Astrocyte (in vitro differentiated cells and primary cell): ENCODE measurements at places on chromosomes 6 and 20. TPM values are rescaled to one million over a fixed set of nuclear protein-coding genes. Genes with fewer than 3 reads are reported as not detected.

DNA sequence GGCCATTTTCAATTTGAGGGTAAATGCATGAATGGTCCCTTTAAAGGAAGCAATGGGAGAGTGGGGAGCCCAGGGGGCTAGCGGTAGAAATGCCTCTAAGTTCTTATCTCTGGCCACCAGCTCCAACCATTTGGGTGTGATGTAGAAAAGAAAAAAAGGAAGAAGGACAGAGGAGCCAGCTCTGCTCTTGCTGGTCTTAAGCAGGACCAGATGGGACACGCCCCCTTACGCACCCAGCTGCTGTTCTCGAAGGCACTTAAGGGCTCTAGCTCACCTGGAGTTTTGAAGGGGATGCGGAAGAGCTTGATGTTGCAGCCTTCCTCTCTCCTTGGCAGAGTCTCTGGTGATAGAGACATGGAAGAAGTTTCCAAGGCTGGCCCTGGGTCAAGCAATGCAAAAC, 59.5 kb upstream of the RNF144B start:
- DNase-seq: no peak
- H3K27me3 ChIP-seq: no peaks in the 10 kb centered on the region
- H3K27ac ChIP-seq: no peak overlapping the region

GRCh38 chr6:22024973-22025467, 271.8 kb downstream of the PRL start:
- DNase-seq: no peak
- peak overlapping the region; percentile 2 for H3K4me3 ChIP-seq
- peak overlapping the region; percentile 76 for H3K27ac ChIP-seq

Gene ELOVL5
- 48.3 and 52.8 TPM in 2 replicates for total RNA-seq

DNA sequence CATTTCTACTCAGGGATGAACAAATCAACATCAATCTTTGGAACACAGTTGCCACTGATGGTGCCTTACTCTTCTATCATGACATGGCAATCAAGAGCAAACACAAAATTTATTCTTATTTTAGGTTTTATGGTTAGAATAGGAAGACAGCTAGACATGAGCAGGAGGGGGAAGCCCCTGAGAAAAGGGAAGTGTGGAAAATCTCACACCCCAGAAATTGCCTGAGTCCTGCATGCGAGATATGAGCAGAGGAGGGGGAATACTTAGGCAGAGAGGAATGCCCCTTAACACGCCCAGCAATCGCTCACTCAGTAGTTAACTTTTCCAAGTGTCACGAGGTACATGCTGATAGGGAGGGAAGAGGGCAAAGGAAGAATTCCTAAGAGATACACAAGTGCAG, 79.3 kb downstream of the PLG start:
- no peak overlapping the region for H3K4me3 ChIP-seq
- H3K36me3 ChIP-seq: no peaks in the 10 kb centered on the region
- no peak overlapping the region for H3K27ac ChIP-seq
- DNase-seq: no peak

DNA sequence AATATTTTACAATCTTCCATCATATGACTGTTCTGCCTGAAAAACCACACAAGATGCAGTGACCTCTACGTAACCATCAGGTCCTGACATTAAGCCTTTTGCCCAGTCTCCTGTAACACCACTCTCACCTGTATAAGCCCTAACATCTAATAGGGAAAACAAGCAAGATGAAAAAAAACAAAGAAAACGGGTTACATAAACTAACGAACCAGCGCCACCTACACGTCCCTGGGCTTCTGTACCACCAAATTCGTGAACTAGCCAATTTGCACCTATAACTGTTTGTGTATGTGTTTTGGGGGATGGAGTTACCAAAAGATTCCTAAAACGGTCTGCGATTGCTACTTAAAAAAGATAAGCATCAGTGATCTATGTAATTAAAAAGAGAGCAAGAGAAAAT, 70.2 kb downstream of the BLOC1S5 start:
- H3K4me1 ChIP-seq: peaks cover 19% of the 10 kb centered on the region
- H3K27ac ChIP-seq: no peak overlapping the region
- H3K36me3 ChIP-seq: no peaks in the 10 kb centered on the region
- H3K27me3 ChIP-seq: no peaks in the 10 kb centered on the region

DNA sequence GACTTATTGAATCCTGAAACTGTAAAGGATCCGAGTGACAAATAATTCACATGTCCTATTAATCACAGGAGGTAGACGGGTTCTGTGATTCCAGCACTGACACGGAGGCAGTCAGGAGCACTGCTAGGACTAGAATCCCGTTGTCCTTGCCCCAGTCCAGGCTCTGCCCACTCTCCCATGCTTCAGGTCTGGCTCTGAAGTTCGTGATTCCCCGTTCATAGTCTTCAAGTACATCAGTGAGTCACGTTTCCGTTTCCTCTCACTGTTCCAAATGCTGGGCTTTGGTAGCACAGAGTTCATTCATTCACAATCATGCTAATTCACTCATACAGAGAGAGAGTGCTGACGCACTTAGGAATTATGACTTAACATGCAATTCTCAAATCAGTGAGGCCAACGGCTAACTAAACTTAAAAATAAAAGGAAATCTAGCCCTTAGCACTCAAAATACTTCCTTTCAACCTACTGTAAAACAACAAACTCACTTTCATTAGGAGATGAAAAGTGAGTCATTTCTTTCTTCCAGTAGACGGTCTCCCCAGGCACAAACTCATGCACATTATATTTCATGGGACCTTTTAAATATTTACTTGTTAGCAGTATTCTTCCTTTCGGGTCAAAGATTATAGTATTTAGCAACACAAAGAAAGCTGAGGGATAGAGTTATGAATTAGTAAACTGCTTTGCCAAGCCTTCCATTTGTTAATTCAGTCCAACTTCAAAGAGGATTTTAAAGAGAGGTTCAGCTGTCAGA, 94.0 kb upstream of the NHSL1 start:
- peak; percentile 98 for DNase-seq
- H3K4me3 ChIP-seq: peak overlapping the region; percentile 44
- H3K4me1 ChIP-seq: peaks cover 31% of the 10 kb centered on the region
- H3K27me3 ChIP-seq: no peaks in the 10 kb centered on the region
- no peaks in the 10 kb centered on the region for H3K36me3 ChIP-seq

Gene CASS4
- total RNA-seq: 2.3 and 2.5 TPM in 2 replicates

Gene FOXQ1
- 0.24 and 0.39 TPM in 2 replicates for total RNA-seq

DNA sequence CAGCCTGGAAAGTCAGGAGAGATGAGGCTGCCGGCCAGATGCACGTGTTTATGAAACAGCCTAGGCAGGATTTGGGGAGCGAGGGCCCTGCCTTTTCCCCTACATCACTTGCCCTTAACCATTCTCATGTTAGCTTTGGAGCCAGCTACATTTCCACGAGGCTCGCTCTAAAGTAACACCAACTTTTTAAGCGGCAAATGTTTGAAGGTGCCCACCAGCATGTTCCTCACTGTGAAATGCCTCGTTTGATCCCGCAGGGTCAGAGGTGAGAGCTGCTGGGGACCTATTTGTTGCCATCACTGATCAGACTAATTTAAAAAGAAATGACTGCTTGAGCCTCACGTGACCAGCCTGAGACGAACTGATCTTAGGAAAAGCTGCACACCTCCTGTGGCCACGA, 51.6 kb upstream of the DACT2 start:
- H3K36me3 ChIP-seq: no peaks in the 10 kb centered on the region
- DNase-seq: no peak
- H3K4me3 ChIP-seq: no peak overlapping the region
- H3K4me1 ChIP-seq: no peaks in the 10 kb centered on the region

GRCh38 chr6:158633127-158633526, 11.4 kb downstream of the DYNLT1 start:
- no peaks in the 10 kb centered on the region for H3K27me3 ChIP-seq
- H3K36me3 ChIP-seq: peaks cover 39% of the 10 kb centered on the region
- H3K27ac ChIP-seq: no peak overlapping the region
- no peak overlapping the region for H3K4me3 ChIP-seq
- DNase-seq: no peak

DNA sequence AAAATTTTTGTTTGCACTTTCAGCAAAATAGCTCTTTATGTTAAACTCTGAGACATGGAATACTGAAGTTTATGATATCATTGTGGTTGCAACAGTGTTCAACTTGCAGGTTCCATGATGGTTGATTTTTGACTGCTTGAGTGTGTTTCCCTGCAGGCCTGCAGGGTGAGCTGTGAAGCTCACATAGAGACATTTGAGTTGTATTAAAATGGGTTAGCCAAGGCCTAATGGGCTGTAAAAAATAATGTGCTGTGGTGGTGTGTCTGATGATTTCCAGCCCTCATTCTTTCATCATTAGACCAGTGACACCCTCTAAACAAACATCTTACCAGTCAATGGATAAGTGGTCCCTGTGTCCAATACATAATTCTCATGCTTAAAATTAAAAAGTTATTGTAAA, 321.4 kb downstream of the FARS2 start:
- no peaks in the 10 kb centered on the region for H3K36me3 ChIP-seq
- no peak for DNase-seq
- H3K27ac ChIP-seq: no peak overlapping the region
- H3K27me3 ChIP-seq: no peaks in the 10 kb centered on the region
- H3K4me1 ChIP-seq: peaks cover 11% of the 10 kb centered on the region

DNA sequence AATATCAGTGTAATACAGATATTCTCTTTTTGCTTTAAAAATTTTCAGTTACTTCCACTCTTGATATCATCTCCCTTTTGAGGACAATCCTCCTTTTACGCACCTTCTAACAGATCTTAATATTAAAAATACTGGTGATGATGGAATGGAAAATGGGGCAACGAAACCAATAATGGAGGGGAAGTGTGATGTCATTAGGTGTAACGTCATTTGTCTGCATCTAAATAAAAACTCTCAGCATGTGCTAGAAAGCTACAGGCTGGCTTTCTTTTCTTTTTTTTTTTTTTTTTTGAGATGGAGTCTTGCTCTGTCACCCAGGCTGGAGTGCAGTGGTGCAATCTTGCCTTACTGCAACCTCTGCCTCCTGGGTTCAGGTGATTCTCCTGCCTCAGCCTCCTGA, 66.5 kb downstream of the IYD start:
- no peak for DNase-seq
- H3K27me3 ChIP-seq: no peaks in the 10 kb centered on the region
- H3K27ac ChIP-seq: no peak overlapping the region
- H3K4me3 ChIP-seq: no peak overlapping the region
- H3K36me3 ChIP-seq: no peaks in the 10 kb centered on the region
- no peaks in the 10 kb centered on the region for H3K4me1 ChIP-seq

GRCh38 chr6:166005944-166006899, 161.4 kb downstream of the TBXT start:
- H3K4me1 ChIP-seq: peaks cover 31% of the 10 kb centered on the region
- peak overlapping the region; percentile 59 for H3K4me3 ChIP-seq
- H3K27ac ChIP-seq: peak overlapping the region; percentile 81

Gene PLA2G7
- 0.43 and 0.48 TPM in 2 replicates for total RNA-seq

GRCh38 chr6:42243046-42243445, 25.4 kb upstream of the MRPS10 start:
- peaks cover 12% of the 10 kb centered on the region for H3K36me3 ChIP-seq
- peak; percentile 37 for DNase-seq
- H3K27me3 ChIP-seq: no peaks in the 10 kb centered on the region

DNA sequence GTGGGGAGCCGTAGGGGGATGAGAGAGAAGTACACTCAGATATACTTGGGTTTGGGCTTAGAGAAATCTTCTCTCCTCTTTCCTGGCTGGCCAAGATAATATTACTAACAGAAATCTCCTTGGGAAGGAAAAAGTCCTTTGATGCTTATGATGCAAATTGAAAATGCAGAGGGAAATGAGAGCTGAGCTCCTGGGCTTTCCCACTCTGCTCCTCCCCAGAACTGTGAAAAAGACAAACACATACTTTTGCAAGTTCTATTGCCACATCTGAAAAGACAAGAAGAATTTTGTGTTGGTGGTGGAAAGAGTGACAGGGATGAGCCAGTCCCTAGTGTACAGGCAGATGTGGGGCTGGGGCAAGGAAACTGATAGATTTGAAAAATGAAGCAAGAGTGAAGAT, 185.9 kb downstream of the ANKRD60 start:
- peaks cover 11% of the 10 kb centered on the region for H3K4me1 ChIP-seq
- no peak for DNase-seq
- H3K27me3 ChIP-seq: peaks cover 3% of the 10 kb centered on the region
- no peaks in the 10 kb centered on the region for H3K36me3 ChIP-seq
- no peak overlapping the region for H3K4me3 ChIP-seq
- H3K27ac ChIP-seq: no peak overlapping the region

- H3K4me1 ChIP-seq: no peaks in the 10 kb centered on the region
- no peak overlapping the region for H3K4me3 ChIP-seq
- no peaks in the 10 kb centered on the region for H3K27me3 ChIP-seq
- DNase-seq: no peak
- no peaks in the 10 kb centered on the region for H3K36me3 ChIP-seq
Measured at GRCh38 chr6:665403-666267, 8.7 kb upstream of the HUS1B start.

Gene SLC22A2
- not detected in 2 replicates for total RNA-seq

- H3K36me3 ChIP-seq: no peaks in the 10 kb centered on the region
- H3K27ac ChIP-seq: no peak overlapping the region
- no peak for DNase-seq
- H3K4me1 ChIP-seq: no peaks in the 10 kb centered on the region
Measured at GRCh38 chr6:110746680-110747079, 68.6 kb downstream of the CDK19 start.

- peaks cover 4% of the 10 kb centered on the region for H3K27me3 ChIP-seq
- no peak overlapping the region for H3K4me3 ChIP-seq
- DNase-seq: no peak
- H3K36me3 ChIP-seq: no peaks in the 10 kb centered on the region
- no peaks in the 10 kb centered on the region for H3K4me1 ChIP-seq
Measured at GRCh38 chr20:63095718-63096654, 89.2 kb upstream of the BHLHE23 start.
